ENCODE measurements at places on chromosomes 2 and 18. TPM values are rescaled to one million over a fixed set of nuclear protein-coding genes. Genes with fewer than 3 reads are reported as not detected.

The FOXD4L1 gene
- total RNA-seq = 0.39 TPM

The PRKAG3 gene
- not detected for total RNA-seq

The LRATD1 gene
- 27.5 TPM for total RNA-seq

The CIB4 gene
- not detected for total RNA-seq

The RGPD3 gene
- total RNA-seq = 0.10 TPM

The TMEM198 gene
- 6.0 TPM for total RNA-seq

The CDCA7 gene
- 5.5 TPM for total RNA-seq

The PRSS56 gene
- total RNA-seq = not detected

The ELOA2 gene
- not detected for total RNA-seq

The PJVK gene
- 5.8 TPM for total RNA-seq

The SAG gene
- not detected for total RNA-seq

DNA sequence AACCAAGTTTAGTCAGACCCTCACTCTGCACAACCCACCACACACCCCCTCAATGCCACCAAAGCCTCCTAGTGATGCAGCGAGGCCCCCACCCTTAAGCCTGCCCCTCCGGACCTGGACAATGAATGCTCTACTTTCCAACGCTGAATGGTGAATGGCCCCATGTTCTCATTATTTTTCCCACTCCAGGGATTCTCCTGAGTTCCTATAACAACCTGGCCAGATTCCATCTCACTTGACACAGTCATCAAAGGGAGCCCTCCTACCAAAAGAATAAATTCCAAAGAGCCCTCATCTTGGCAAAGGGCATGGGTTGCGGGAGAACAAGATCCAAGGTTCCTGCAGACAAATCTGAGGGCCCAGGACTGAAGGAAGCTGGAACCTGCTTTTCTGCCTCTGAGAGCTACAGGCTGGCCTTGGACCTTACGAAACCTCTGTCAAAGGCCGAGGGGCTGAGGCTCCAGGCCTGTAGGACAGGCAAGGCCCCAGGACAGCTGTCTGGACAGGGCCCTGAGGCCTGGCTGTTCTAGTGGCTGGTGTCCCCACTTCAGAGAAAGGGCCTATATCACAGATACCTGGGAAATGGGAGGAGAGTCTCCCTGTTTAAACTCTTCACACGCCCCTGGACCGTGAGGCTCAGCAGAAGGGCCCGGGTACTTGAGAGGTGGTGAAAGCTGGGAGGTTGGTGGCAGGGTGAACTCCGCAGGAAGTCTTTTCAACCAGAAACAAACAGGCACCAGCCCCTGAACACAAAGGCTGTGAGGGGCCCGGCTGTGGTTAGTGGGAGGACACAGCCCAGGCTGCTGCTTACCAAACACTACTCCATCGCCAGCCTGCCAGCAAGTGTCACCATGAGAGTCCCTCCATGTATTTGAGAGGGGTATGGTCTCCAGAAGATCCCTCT, 27.3 kb downstream of the SFXN5 start:
- DNase-seq = no peak

DNA sequence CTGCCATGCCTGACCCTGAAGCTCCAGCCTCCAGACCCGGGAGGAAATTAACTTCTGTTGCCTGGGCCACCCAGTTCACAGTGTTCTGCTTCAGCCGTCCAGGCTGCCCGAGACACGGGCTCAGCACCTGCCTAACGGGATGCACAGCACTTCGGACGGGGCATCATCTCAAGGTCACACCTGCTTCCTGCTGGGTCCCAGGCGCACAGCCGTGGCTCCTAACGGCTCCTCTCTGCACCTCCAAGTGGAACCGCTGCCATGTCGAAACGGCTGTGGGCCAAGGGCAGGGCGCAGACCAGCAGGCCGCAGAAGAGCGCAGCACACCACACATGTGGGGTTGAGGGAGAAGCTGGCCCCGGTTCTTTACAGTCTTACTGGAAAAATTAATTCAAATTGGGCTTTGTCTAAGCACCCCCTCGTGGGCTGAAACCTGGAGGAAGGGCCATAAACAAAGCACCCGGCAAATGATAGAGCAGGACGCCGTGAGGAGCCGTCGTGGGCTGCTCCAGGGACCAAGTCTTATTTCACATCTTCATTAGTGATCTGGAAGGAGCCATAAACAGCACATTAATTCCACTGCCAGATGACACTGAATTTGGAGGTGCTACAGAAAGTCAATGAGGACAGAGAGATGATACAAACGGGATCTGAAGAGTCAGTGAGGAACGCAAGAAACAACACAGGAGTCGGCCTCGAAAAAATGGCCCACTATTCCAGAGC, 59.6 kb downstream of the EIPR1 start:
- DNase-seq = no peak

GRCh38 chr18:42743373-42744138, 371.9 kb downstream of the RIT2 start:
- DNase-seq = no peak

- DNase-seq = peak; percentile 64
These were observed 1.2 kb upstream of the TNS1 start for GRCh38 chr2:218003981-218004419.

DNA sequence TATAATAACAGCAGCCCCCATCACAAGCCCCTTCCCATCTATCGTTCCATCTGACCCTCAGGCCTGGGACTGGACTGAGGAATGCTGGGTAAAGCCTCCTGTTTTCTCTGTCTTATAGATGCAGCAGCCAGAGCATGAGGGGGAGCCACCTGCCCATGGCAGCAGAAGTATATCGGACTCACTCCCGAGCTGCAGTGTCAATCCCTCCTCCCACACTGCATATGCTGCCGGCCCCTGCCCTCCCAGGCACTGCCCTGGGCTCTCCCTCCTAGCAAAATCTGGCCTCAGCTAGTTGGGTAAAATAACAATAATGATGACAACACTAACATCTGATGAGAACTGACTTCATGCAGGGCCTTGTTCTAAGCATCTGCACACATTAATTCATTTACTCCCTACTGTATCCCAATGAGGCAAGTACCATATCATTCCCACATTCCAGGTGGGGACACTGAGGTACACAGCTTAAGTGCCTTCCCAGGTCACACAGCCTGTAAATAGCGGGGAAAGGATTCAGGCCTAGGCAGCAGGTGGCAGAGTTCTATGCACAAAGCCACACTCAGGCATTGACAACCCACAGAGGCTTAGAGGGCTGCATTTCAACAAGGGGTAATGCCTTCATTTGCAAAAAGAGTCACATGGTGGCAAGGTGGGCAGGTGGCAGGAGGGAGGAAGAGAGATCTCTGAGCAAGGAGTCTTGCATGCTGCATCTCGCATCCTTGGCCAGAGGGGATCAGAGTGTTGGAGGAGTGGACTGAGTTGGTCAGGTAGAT, 190.0 kb downstream of the ZBTB7C start:
- DNase-seq = no peak

DNA sequence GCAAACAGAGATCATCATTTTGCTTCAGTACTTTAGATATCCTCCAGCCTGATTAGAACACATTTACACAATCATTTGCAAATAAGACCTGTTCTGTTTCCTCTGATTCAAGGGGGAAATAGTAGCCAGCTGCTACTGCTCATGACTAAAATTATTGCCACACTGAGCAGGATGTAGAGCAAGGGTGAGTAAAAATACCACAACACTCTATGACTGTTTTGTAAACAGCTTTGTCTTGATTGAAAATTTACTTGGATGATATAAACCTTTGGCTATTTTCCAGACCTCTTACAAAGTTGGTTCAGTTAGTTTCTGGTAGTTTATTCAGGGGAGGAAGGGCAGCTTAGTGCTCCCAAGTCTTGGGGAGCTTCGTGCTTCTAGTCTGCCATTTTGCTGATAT, 286.4 kb upstream of the CNTNAP5 start:
- no peak for DNase-seq

DNA sequence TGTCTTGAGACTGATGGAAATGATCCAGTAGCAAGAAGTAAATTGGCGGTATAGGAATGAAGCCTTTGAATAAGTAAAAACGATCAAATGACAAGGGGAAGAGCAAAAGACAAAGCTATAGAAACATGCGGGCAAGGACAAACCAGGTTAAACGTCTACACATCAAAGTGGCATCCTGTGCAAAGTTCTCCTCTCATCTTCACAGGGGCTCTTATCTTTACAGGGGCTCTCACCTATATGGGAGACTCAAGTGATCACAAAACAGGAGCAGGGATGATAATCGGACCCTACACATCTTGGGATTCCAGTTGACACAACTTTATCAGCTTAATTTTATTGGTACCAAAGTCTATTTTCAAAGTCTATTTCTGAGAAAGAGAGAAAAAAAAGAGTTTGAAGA, 1778.9 kb upstream of the CELF4 start:
- DNase-seq = no peak

DNA sequence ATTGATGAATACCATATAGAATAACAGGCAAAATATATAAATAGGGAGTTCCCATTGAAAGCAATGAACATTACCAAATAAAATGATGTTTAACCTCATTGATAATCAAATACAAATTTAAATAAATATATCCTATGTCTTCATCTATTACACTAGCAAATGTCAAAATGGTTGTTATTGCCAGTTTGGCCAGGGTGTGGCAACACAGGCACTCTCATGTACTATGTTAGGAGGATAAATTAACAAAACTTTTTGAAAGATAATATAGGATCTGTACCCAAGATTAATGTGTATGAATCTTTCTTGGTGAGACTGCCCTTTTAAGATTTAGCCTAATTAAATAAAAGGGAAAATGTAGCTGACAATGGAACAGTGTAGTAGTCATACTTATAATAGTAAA, 659.3 kb downstream of the ERBB4 start:
- DNase-seq = no peak

DNA sequence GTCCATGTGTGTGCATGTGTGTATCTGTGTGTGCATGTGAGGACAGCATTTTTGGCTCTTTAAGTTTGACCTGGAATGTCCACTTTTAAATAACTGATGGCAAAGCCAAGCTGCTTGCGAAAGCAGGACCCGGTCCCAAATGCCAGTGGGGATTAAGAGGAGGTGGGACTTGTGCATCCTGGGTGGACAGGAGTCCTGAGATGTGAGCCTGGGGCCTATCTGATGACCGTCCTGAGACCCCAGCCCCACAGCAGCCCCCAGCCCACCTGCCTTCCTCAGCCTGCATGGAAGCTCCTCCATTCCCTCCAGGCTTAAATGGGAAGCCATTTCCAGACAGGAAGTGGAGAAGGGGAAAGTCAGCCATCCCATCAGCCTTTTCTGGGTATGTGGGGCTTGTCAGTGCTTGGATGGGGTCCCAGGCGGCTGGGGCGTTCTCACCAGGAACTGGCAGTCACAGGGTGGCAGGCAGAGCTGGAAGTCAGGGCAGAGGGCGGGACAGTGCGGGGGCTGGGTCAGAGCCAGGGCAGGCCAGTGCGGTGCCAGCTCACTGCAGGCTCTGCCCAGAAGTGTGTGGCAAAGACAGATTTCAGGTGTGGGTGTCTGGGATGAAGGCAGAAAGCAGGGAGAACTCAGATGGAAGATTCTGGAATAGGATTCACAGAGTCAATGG, 117.8 kb downstream of the ACKR3 start:
- no peak for DNase-seq

DNA sequence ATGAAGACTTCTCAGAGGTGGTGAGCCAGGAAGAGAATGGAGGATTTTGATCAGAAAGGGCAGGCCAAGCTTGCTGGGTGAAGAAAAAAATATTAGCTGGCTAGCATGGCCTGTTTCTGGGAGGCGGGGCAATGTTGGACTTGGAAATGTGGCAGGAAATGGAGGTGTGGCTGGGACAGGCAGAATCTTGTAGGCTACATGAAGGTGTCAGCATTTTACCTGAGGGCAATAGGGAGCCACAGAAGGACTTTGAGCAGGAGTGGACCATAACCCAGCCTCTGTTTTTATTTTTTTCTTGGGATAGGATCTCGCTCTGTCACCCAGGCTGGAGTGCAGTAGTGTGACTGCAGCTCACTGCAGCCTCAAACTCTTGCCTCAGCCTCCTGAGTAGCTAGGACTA, 31.7 kb downstream of the EMX1 start:
- DNase-seq = no peak

DNA sequence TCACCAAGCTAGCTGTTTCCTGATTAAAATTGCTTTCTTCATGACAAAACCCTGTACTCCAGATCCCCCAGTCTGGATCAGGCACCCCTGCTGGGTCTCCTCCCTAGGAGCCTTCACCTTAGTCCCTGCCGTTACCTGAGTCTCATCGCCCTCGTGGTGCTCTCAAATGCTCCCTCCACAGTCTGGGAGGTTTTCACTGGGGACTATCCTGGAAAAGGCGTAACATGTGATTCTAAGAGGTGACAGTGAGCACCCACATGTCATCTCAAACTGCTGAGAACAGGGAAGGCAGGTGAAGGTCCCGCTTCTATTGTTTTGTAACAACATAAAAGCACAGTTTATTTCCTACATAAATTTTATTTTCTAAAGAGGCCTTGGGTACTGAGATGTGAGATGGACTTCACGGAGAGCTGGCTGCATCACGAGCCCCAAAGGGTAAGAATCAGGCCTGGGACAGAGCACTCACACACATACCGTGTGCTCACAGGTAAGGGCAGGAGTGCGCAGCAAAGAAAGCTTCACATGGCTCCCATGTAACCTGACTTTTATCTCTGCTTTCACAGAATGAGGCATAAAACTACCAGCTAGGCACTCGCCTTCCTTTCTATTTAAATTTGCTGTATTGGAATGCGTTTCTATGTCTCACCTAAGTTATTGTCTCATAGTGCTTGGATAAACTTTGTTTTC, 531.5 kb downstream of the RNF144A start:
- no peak for DNase-seq

DNA sequence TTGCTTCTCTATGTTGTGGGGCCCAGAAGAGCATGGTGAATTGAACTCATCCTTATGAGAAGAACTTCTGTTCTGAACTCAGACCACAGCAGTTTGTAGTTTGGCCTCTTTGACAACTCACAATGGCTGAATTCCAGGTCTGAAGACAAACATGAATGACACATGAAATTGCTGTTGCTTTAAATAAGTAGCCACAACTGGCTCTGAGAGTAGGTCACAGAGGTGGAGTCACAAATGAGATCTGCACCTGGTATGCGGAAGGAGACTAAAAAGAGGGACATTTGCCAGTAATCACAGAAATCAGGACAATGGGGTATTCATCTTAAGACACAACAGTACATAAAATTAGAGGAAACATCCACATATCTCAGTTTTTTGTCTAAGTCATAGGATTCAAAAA, 290.3 kb upstream of the MMADHC start:
- no peak for DNase-seq

DNA sequence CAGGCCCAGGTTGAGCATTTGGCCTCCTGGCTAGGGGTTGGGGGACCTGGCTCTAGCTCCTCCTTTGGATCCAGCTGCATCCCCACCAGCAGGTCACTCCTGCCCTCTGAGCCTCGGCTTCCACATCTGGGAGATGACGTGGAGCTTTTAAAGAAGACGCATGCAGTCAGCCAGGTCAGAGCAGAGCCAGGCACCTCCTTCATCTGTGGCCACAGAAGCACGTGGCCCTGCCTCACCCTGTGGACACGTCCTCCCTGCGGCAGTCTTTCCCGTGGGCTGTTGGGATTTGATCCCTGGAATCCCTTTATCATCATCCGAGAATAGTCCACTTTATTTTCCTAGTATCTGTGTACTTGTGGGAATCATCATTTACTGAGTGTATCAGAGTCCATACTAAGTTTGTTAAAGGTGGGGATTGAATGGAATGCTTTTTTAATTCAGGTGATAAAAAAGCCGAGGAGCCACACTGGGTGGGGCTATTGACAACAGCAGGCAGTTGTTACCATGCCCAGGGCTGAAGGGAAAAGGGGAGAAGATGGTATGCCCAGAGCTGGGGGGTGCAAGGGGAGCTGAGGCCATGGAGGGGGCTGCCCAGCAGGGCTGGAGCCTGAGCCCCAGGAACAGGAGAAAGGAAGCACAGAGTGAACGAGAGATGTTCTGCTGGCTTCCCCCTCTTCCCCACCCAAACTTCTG, 170.1 kb downstream of the LAMA1 start:
- DNase-seq = no peak

- no peak for DNase-seq
These were observed 14.7 kb downstream of the CNTNAP5 start for GRCh38 chr2:124039762-124040291.
